GM18507 (cell line): ENCODE measurements at places on chromosomes 7 and 10.

DNA sequence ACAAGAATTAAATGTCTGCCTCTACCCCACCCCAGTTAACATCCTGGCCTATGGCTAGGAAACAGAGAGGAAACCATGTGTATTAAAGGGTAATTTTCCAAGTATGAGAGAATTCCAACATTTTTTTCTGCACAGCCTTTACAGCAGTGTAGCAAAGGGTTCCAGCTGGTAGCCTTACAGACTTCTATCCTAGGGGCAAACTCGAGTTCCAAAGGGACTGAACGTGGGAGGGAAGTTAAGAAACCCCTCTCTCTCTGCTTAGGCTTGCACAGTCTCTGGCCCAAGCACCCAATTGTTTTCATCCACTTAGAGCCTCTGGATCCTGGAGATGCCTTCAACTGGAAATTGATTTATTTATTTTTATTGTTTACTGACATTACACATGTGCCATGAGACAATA is 60.3 kb downstream of the SLC16A12 start:
- no peak for DNase-seq

- no peak for DNase-seq
These were observed 44.2 kb upstream of the PTER start for GRCh38 chr10:16392531-16393069.

DNA sequence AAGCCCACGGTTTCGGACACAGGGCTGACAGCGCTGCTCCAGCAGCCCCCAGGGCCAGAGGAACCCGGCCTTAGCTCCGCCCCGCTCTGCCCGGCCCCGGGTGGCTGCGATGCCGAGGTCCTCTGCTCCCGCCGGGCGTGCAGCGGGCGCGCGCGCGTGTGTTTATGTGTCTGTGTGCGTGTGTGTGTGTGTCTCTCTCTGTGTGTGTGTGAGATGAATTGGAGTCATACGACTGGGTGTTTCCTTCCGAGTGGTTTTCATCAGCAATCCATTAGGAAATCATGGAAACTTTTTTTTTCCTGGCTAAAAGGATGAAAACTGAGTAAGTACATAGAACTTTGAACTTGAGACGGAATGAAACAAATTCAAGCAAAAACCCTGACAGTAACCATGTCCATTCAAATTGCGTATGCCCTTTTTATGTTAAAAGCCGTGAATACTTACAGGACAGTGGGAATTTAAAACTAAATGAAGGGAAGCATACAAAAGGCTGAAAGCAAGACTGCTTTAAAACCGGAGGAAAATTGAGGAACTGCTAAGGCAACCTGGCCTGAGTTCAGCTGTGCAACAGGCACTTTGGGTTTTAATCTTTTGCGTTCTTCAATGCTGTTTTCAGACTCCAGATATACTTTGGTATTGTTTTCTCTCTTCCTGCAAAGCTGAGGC is at the start of gene CPED1:
Gene CPED1, plus strand, starts transcription at position 121 of the 666 bp plus-strand sequence. CDS start 911 bp downstream, outside the sequence.
- DNase-seq: peak; percentile 15

- DNase-seq: no peak
These were observed 38.4 kb downstream of the SLC39A12 start for GRCh38 chr10:17989908-17990767.

- DNase-seq: no peak
These were observed 101.1 kb downstream of the TNS3 start for GRCh38 chr7:47480576-47481538.

- no peak for DNase-seq
These were observed 157.0 kb upstream of the CACNA2D1 start for GRCh38 chr7:82600531-82600930.

- no peak for DNase-seq
These were observed 37.7 kb downstream of the PRSS2 start for GRCh38 chr7:142808461-142808801.

- DNase-seq: no peak
These were observed 171.5 kb downstream of the ZMYND11 start for GRCh38 chr10:306675-307185.

- no peak for DNase-seq
These were observed 425.9 kb downstream of the LRMDA start for GRCh38 chr10:75857269-75857846.

DNA sequence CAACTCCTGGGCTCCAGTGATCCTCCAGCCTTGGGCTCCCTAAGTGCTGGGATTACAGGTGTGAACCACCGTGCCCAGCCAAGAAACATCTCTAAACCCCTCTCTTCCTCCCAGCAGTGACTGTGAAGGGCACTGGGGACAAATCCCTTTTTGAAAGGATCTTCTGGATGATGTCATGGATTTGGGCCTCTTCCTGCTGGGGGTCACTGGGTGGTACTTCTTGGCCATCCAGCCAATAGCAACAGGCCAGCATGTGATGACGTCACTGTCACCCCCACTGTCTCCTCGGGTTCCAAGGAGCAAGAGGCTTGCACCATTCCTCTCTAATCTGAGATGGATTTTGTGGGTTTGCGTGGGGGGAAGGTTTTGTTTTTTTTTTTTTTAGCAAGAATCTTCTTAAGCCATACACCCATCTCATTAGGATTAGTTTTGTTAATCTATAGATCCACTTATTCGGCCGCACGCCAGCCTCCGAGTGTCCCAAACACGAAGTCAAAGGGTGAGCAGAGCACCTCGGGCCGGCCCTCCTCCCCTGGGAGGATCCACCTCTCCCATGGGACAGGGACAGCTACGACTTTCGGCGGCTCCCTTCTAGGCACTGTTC is 29.4 kb upstream of the TNRC18 start:
- no peak for DNase-seq

- DNase-seq: no peak
These were observed 39.3 kb upstream of the MKI67 start for GRCh38 chr10:128165536-128165935.

DNA sequence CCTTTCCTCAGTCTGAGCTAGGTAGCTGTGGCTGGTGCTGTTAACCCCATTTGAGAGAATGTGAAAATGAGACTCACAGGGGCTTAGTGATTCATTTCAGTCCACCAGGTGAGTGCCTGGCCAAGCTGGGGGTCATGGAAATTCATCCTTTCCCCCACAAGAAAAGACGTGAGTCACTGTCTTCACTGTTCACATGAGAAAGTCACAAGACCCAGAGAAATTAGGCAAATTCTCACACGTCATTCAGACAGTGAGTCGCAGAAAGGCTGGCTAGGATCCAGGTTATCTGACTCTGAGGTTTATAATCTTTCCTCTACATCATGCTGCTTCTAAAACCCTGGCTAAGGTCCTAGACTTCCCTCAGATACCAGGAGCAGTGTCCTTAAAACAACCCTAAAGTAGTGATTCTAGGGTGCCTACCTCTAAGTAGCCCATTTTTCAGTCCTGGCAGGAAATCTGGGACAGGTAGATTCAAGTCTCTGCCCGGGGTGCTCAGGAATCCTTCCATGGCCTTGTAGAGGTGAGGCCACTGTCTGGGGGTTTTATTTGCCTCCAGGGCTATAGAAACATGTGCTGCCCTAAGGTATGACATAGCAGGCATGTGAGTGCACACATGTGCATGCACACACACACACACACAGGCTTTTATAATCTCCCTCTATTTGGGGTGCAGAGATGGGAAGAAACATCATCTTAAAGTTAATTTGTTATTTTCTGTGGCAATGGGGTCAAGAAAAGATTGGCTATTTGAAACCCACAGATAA is 427.9 kb upstream of the CELF2 start:
- no peak for DNase-seq

GRCh38 chr10:62960416-62960815 is 144.2 kb upstream of the EGR2 start:
- DNase-seq: no peak

DNA sequence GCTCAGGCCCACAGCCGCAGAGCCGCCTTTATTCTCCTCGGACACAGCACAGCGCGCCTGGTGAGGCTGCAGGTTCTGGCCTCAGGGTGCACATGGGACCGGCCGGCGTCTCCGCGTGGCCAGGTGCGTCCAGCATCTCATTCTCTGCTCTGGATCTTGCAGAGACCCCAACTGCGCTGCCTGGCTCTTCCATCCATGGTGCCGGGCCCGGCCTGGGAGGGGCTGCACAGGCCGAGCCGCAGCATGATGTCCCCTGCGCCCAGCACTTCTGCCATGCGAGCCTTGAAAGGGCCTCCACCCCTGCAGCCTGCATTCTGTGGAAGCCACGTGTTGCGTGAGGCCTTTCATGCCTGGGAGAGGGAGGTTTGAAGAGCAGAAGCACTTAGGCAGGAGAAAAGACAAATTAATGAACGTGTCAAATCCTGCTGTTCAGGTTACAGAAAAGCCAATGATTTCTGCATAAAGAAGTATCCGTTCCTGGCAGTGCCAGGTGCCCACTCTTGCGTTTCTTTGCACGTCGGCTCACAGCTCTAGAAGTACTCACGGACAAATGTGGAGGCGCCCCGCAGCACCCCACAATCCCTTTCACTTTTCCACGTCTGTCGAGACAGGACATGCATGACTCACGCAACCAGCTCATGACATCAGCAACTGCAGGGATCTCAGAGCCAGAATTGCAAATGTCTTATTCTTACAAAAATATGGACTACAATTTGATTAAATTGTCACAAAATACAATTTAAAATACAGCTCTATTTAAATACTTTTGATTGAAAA is 571.4 kb downstream of the DNAJB6 start:
- DNase-seq: no peak

DNA sequence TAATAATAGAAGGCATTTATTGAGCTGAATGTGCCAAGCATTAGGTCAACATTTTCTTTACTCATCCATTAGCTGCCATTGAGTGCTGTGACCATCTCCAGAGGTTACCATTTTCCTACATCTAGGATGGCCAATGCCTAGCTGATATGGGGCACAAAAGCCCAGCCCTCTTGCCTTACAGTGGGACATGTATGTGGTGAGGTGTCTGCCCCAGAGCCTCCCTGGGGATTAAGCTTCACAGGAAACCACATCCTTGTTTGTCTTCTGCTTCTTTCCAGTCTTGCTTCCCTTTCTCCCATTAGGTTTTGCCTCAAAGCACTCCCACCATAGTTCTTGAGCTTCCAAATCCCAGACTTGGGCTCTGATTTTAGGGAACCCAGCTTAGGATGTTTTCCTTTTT is 258.7 kb downstream of the SORCS3 start:
- DNase-seq: no peak

GRCh38 chr10:62068464-62068863 is 167.0 kb downstream of the ARID5B start:
- no peak for DNase-seq

DNA sequence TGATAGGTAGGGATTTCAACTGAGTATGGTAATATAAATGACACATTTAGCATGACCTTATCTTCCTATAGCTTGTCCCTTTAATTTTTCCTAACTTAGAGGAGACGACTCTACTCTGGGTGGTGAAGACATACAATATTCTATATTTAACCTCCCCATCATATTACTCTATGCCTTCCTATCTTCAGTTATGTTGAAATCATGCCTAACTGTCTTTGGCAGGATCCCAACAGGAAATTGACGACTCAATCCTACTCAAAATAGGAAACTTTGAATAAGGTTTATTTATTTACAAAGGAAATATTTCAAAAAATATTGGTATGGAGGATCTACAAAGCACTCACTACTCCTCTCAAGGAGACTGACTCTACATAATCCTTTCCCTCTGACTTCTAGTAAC is 24.1 kb upstream of the SEMA3A start:
- no peak for DNase-seq

DNA sequence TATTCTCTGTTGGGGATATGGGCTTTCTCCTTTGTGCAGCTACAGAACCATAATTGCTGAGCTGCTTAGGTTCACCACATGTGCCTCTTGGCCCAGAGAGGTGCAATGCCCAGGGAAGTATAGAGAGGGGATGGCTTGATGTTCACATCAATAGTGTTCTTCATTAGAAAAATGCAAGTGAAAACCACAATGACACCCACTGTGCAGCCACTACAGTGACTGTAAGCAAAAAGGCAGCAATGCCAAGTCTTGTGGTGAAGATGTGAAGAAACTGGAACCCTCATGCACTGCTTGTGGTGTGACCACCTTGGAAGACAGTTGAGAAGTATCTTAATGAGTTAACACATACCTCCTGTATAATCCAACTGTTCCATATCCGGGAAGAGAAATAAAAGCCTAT is 318.9 kb upstream of the ZMIZ1 start:
- DNase-seq: no peak

DNA sequence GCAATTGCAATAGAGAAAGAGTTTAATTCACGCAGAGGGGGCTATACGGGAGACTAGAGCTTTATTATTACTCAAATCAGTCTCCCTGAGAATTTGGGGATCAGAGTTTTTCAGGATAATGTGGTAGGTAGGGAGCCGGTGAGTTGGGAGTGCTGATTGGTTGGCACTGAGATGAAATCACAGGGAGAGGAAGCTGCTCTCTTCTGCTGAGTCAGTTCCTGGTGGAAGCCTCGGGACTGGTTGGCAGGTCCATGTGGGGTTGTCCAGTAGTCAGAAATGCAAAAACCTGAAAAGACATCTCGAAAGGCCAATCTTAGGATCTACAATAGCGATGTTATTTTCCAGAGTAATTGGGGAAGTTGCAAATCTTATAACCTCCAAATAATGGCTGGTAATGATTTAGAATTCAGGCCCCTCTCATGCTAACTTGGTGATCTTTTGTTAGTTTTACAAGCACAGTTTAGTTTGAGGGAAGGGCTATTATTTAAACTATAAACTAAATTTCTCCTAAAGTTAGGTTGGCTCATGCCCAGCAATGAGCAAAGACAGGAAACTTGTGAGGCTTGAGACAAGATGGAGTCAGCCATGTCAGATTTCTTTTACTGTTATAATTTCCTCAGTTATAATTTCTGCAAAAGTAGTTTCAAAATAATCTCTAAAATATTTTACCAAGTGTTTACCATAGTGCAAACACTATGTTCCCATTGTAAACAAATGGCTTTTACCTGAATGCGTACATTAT is 39.4 kb upstream of the SLC25A13 start:
- no peak for DNase-seq

DNA sequence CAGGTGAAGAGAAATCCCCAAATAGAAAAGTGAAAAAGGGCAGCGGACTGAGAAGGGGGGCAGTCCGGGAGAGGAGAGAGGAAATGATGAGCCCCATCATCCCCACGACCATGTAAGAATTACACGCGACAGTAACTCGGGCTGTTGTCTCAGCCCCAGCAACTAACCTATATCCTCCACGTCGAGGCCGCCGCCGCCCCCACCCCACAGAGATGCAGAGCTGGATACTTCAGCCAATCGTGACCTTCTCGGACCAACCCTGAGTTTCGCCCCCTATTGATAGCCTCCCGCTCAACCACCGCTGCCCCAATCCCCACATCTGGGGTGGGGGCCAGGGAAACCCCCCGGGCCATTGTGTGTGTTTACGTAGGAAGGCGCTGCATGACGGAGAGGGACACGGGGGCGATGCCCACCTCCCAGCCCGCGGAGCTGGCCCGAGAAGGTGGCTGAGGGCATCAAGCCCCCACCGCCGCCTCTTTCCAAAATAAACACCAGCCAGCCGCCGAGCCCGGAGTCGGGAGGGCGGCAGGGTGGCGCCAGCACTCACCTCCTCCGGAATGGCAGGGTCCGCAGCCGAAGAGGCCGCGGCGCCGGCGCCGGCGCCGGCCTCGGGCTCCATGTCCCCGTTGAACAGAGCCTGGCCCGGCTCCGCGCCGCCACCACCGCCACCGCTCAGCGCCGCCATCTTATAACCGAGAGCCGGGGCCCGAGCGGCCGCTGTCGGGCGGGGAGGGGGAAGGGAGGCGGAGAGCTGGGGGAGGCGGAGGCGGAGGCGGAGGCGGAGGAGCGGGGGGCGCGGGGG is 509 bp downstream of the BRAF start:
- DNase-seq: peak; percentile 48

GRCh38 chr10:5387169-5387568 is 17.5 kb downstream of the TUBAL3 start:
- DNase-seq: no peak

- DNase-seq: no peak
These were observed 5.1 kb upstream of the ADAMTS14 start for GRCh38 chr10:70666960-70667798.

- DNase-seq: no peak
These were observed 357.2 kb downstream of the LRMDA start for GRCh38 chr10:75788394-75789205.

- DNase-seq: no peak
These were observed 76.1 kb upstream of the ZEB1 start for GRCh38 chr10:31242902-31243301.
